NCI-H524 (cell line): ENCODE measurements at places on chromosomes 3 and 15.

DNA sequence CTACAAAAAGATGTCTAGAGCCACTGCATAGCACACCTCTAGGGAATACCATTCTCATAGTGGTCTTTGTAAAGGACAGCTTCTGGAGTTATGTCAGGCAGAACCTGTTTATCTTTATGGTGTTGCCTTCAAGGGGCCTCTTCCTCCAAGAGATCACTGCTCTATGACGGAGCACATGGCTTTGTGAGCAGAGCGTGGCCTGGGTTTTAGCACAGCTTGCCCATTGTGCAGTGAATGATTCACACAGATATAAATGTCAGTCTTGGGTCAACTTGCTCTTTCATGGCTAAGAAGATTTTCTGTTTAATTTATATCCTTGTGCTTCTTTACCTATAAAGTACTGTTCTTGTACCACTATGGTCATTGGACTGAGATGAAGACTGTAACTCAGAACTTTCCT, 41.5 kb upstream of the RBMS3 start:
- no peak for DNase-seq

- DNase-seq, result peak; percentile 71
Measured at GRCh38 chr3:150703299-150703755, 393 bp downstream of the ERICH6 start.

DNA sequence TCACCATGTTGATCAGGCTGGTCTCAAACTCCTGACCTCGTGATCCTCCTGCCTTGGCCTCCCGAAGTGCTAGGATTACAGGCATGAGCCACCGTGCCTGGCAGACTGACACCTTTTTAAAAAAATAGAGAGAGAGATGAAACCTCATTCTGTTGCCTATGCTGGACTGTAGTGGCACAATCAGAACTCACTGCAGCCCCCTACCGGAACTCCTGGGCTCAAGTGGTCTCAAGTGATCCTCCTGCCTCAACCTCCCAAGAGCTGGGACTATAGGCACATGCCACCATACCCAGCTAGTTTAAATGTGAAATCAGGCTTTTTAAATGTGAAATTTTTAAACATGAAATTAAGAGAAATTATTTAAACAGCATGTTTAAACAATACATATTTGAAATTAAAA, 265.2 kb upstream of the UBE2E1 start:
- DNase-seq, result no peak

DNA sequence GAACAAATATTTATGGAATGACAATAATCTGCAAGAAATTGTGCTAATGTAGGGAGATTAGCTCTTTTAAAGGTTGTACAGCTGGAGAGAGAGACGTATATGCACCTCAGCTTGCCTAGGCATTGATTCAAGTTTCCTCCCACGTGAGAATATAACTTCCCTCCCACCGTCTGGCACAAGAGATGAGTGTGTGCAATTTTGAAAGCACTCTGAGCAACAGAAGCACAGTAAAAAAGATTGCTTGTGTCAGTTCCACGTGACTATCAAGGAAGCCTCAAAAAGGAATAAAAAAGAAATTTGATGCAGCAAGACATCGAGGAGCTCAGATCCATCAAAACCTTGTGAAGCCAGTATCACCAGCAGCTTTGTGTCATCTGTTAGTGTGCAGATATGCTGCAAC, 435.3 kb downstream of the TUSC7 start:
- DNase-seq, result no peak

DNA sequence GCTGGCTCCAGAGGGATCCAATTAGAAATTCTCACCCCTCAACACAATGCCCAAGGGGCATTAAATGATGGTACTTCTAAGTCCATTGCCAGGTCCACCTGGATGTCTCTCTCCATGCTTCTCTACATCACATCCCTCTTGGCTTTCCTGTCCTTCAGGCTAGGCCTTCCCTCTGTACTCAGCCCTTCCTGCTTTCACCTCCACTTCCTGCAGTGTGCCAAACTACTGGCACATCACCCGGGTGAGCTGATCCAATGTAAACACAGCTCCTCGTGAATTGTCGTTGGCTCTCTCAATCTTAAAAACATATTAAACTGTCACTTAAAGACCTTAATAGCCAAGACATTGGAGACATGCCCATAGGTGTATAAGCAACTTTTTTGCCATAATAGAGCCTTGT, 4.0 kb downstream of the LMCD1 start:
- DNase-seq, result no peak

GRCh38 chr3:121488628-121489027, 57.2 kb downstream of the POLQ start:
- DNase-seq, result peak; percentile 15

GRCh38 chr3:8996681-8997121, 33.4 kb upstream of the RAD18 start:
- DNase-seq, result no peak

GRCh38 chr3:30331519-30331918, 274.9 kb upstream of the TGFBR2 start:
- no peak for DNase-seq

- DNase-seq, result no peak
Measured at GRCh38 chr15:94620632-94621031, 389.3 kb downstream of the MCTP2 start.

GRCh38 chr3:39637807-39638206, 170.3 kb downstream of the MOBP start:
- DNase-seq, result peak; percentile 42

DNA sequence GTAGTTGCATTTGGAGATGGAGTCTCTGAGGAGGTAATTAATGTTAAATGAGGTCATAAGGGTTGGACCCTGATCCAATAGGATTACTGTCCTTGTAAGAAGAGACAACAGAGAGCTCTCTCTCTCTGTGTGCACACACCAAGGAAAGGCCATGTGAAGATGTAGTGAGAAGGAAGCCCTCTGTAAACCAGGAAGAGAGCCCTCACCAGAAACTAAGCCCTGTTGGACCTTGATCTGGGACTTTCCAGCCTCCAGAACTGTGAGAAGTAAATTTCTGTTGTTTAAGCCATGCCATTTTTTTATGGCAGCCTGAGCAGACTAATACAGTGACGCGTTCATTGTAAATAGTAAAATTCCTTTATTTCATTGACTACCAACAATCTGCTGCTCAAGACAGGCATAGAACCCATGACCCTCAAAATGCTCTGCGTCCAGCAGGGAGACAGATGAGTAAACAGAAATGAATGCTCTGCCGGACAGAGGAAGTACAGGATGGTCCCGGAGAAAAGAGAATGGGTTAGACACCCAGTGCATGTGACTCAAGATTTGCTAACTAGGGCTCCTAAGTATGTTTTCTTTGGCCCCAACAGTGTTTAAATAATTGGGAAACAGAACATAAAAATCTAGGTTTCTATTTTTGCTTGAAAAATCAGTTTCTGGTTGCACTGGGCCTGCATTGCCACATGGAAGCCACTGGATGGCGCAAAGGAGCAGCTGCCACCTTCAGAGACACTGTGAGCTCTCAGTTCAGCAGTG, 37.9 kb upstream of the TNFAIP8L3 start:
- DNase-seq, result no peak

- no peak for DNase-seq
Measured at GRCh38 chr3:79019924-79020173, 747.9 kb downstream of the ROBO1 start.

GRCh38 chr3:186316666-186317260, 45.3 kb downstream of the DGKG start:
- DNase-seq, result no peak

- no peak for DNase-seq
Measured at GRCh38 chr3:24450160-24450907, 44.3 kb downstream of the THRB start.

GRCh38 chr15:42448281-42448680, 42.7 kb downstream of the ZNF106 start:
- no peak for DNase-seq

DNA sequence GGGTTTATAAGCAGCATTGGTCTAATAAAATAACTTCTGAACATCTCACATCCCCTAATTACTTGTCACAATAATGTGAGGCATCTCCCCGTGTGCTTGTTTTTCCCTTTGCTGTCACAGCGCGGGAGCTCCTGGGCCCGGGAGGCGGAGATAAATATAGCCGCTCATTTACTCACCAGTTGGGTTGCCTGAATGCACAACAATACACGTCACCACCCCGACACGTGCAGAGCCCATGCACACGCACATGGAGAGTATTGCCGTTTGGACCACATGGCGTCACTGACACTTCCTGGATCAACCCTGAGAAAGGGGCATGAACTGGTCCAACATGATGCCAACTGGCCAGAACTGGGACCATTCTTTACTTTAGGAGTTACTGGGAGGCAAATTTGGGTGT, 76.2 kb downstream of the MRPL46 start:
- DNase-seq, result no peak

- DNase-seq, result no peak
Measured at GRCh38 chr3:34669490-34669889, 871.1 kb downstream of the PDCD6IP start.

GRCh38 chr3:98600412-98601095, 7.1 kb upstream of the CPOX start:
- DNase-seq, result no peak

DNA sequence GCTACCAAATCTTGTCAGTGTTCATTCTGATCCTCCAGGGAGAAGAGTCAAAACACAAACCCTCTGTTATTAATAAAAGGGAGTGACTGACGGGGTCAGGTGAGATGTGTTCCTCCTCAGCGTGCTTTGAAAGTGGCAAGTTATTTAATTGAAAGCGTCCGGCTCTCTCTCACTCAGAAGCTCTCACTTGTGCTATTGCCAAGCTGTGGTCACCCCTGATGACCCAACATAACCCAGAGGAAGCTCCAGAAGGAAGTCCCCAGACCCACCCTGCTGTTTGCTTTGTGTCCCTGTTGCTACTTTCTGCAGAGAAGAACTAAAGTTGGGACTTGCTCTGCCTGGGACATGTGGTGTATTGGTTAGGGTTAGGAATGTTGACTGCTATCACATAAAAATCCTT, 235.6 kb downstream of the EDEM1 start:
- no peak for DNase-seq
